ENCODE measurements at places on chromosomes 2 and 18. TPM values are rescaled to one million over a fixed set of nuclear protein-coding genes. Genes with fewer than 3 reads are reported as not detected.
A peak's percentile ranks its signal among the peaks of the same experiment; 100 is the strongest.

DNA sequence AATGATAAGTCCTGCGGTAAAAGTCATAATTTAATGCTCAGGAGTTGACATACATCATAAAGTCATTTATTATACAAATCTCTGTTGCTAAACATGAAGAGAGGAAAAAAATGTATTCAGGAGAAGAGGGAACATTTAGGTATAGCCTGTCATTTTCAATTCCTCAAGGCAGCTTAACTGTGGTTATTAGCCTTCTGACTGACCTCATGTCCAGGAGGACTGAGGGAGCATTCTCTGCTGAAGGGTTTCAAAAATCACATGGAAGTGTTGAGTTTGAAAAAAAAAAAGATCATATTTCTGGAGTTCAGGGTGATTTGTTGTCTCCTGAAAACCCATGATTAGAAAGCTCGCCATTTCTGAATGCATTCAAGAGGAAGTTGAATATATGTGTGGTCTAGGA lies 1371.1 kb upstream of the LRRTM1 start:
- DNase-seq = no peak

GRCh38 chr2:208064220-208064961 lies 39.1 kb upstream of the PLEKHM3 start:
- DNase-seq = no peak

DNA sequence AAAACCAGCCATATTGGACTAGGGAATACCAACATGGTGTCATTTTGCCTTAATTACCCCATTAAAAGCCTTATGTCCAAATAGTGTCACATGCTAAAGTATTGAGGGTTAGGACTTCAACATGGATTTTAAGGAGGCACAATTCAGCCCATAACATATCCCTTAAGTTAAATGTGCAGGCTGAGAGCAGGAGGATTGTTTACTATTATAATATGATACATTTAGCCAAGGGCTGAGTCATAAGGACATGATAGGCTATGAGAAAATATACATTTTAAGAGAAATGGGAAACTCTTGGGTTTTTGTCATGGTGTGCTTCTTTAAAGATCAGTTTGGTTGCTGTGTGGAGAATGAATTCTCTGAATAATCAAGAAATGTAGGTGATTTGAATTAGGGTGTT lies 136.8 kb downstream of the RDH14 start:
- DNase-seq = no peak

DNA sequence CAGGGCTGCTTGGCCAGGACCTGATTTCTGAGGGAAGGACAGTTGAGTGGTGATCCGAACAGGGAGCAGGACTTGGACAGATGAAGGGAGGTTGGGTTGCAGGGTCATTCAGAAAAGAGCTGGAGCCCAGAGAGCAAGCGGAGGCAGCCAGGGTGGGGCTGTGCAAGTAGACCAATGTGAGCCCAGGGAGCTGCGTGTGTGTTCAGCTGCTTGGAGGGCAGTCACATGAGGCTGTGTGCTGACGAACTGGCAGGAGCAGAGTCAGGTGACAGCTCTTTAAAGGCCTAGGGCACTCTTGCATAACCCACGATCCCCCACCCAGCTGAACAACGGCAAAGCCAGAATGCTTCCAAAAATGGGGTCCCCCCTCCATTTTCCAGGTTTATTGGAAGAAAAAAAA lies 4.6 kb upstream of the MLPH start:
- DNase-seq = peak; percentile 84

- DNase-seq = no peak
These were observed 2.7 kb downstream of the NCL start for GRCh38 chr2:231461516-231461971.

DNA sequence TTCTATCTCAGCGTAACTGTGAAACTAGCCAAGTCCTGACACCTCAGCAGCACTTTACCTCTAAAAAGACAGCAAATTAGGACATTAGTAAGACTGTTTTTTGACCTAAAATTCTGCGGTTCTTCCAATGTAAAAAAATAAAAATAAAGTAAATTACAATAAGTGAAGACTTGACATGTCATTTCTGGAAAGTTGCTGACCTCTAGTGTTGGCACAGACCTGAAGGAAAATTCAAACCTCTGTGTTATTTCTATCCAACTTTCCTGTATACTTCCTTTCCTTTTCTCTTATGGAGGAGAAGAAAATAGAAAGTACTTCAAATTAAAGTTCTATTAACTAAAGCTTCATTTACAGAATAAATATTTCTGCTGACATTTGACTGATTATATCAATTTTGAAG lies 110.6 kb downstream of the TMEM182 start:
- no peak for DNase-seq

GRCh38 chr2:74286725-74287124 lies 56.5 kb downstream of the SLC4A5 start:
- no peak for DNase-seq

DNA sequence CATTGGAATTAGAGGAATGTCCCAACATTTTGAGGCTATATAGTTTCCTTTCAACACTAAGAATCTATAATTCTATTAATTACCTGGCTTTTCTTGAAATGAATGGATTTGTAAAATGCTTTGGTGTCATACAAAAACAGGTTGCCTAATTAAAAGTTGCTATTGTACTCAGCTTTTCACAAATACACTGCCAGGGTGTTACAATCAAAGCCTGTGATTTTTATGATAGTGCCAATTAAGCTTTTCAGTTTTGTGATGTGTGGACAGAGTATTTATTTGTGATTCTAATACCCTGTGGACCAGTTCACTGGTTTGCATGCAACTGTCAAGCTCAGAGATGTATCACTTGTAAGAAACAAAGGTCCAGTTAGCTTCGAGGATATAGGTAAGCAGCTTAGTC lies 71.8 kb downstream of the NAB1 start:
- no peak for DNase-seq

DNA sequence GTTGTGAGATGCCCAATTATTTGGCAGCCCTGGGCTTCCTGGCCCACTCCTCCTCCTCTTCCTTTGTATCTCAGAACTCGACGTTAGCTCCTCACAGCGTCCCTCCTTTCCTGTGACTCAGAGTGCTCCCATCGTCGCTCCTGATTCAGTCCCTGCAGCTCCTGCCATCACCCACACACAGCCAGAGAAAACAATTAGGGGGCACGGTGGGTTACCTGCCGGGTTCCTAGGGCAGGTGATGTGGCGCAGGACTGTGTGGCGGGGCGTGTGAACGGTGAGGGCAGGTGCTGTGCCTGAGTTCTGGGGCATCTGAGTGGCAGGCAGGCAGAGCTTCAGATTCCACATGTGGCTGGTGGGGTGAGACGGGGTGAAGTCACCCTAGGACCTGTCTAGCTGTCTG lies 42.6 kb downstream of the GLI2 start:
- no peak for DNase-seq

DNA sequence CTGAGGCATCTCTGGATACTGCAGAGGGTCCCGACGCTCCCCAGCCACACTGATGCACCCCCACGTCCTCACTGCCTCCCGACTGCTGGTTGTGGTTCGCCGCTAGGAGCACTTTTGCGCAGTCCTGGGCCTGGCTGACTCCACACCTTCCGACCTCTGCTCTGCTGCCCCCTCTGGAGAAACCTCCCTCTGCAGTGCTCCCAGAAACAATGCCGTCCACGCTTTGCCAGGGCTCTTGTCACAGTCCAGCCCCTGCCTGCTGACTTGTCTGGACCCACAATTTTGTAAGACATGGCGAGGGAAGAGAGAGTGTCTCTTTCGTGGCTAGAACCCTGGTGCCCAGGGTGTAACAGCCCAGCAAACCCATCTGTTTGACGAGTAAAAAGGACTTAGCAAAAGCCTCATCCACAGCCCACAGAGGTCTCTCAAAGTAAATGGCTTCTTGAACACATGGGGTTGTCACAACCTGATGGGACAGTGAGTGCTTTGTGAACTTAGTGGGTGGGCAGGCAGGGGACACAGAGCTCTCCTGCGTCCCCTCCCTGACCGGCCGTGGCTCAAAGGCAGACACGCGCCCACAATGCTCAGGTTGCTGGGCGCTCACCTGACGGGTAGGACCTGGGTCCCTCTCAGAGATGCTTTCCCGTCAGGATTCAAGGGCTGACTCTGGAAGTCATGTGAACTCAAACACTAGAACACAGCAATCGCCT lies 4.0 kb downstream of the COPS9 start:
- no peak for DNase-seq

DNA sequence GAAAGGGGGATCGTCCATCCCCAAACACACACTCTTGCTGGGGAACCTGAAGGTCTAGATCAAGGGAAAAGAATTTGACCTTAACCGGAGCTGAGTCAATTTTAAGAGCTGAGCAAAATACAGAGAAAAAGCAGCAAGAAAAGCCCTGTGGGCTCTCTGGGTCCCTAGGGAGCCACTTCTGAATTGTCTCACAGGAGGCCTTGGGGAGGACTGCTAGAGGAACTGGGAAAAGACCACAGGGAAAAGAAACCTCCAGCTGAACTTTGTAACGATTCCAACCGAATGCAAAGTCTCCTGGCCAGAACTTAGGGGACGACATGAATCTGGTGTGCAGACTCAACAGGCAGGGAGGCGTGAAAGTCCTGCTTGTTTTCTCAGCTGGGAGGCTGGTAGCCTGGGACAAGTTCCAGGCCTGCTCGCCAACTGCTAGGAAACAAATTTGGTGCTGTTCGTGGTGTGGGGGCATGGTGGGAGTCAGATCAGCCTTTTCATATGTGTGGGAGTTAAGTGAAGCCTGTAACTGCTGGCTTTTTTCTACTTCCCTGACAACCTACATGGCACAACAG lies 644.6 kb upstream of the CNTNAP5 start:
- DNase-seq = no peak

GRCh38 chr2:165239230-165239629 lies at the start of gene SCN2A:
SCN2A (plus strand) TSS chr2:165239414; CDS start chr2:165295824, 56,410 bp downstream.
- DNase-seq = no peak

- no peak for DNase-seq
These were observed 17.5 kb upstream of the PKDCC start for GRCh38 chr2:42030200-42030759.

- DNase-seq = peak; percentile 49
These were observed 174.1 kb upstream of the ALPP start for GRCh38 chr2:232204457-232204931.

- DNase-seq = no peak
These were observed 734 bp downstream of the SLC25A12 start for GRCh38 chr2:171893196-171893823.

DNA sequence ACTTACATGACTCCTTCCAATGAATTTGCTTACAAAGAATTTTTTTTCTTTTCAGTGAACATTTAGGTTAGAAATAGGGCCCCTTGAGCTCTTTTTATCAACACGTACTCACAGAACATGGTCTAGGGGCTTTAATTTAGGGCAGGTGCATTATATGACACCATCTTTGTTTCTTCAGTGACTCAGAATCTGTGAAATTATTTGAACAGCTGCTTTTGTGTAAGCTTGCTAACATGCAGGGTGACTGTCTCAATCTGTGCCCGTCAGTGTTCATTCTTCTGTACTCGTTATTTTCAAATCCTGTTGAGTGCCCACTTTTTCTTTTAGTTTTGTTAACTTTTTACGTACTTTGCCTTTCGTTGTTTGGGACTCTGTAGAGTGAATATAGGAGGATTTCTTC lies 52.8 kb upstream of the CABYR start:
- no peak for DNase-seq

DNA sequence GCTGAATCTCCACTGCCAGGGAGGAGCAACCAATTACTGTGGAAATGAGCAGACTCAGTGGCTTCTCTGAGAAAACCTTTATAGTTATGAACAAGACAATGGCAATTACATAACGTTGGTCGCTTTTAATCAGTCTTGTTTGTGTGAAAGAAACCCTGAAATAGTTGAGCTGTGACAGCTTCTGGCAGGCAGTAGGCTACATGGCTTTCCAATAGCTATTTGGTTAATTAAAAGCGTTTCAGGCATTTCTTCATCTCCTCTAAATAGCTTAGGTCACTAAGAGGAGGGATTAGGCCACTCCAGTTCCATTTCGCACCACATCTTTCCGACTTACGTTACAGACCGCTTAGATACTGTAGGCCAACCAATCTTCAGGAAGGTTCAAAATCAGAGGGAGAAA lies 794.4 kb upstream of the ID2 start:
- no peak for DNase-seq

DNA sequence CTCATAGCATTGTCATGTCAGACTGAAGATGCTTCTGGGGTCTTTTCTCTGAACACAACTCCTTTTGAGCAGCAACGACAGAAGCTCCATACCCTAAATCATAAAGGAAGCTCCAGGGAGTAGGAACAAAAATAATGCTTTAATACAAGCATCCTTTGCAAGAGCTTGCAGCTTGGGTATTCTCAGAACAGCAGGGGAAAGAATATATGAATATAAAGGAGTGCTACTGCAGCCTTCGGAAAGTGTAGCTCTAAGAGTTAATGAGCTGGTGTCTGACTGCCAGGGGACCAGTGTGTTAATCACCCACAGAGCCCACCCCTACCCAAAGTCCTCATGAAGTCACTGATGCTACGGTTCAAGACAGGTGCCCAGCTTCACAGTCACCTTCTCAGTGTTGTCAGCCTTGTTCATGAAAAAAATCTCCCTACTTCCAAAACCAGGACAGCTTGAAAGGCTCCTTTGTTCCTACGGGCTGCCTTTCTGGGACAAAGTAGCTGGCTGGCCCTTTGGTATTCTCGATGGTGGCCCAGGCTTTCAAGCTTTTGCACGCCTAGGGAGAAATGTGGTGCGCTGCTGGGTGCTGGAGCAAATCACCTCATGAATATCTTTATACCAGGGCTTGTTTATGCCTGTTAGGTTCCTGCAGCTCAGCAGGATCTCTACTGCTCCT lies 259.7 kb downstream of the CMPK2 start:
- DNase-seq = no peak

DNA sequence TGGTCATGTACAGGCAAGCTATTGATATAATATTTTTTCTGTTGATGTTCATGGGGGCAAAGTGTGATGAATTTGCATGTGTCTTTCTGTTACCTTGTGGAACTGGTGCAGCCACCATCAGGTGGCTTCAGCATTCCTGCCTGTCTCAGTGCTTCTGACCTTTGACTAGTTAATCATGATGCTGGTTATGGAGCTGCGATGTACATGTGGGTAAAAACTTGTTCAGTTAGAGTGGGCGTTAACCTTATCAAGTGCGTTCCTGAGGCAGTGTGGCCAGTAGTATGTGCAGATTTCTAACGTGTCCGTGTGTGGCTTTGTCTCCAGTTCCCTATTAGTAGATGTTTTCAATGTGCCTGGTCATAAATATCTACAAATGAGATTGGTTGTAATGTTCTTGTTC lies 127.4 kb upstream of the ZSWIM2 start:
- DNase-seq = no peak

The CTNNA2 gene
- total RNA-seq = not detected

The DSG4 gene
- not detected for total RNA-seq

The C2orf66 gene
- not detected for total RNA-seq

The HJURP gene
- total RNA-seq = 0.20 TPM

The ANKMY1 gene
- total RNA-seq = 6.8 TPM

The CCDC74A gene
- 0.36 TPM for total RNA-seq

The EPAS1 gene
- total RNA-seq = 92.2 TPM

The SPEG gene
- 319 TPM for total RNA-seq
